Activated naive CD8-positive, alpha-beta T cell treated with anti-CD3 and anti-CD28 coated beads, Interleukin-2, amount 10 ng/mL, durations not matched to agents 7 days and 5 days (primary cell): ENCODE measurements at places on chromosomes 5 and 9.

DNA sequence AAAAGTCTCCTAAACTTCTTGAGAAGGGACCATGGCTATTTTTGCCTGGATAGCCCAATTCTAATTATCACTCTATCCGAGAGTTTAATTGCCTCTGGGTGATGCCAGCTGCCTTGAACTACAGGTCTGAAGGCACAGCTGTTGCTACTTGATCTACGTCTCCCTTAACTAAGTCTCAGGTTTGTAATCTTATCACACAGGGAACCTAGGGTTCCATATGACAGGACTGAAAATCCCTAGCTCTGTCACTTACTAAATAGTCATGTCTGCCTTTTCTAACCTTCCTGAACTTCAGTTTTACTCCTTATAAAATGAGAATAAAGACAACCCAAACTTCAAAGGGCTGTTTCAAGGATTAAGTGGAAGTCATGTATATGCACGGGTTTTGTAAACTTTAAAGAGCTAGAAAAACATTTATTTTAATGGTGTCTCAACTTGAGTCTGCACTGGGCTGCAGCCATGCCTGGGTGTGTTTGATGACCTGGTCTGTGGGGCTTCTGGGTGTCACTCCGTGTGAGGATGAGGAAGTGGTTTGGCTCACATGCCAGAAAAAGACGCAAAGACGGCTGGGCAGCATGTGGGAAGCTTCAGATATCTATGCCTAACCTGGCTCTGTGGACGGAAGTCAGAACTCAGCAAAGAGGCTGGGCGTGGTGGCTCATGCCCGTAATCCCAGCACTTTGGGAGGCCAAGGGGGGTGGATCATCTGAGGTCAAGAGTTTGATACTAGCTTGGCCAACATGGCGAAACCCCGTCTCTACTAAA is 129.3 kb upstream of the SLC44A1 start:
- H3K4me1 ChIP-seq = peaks cover 23% of the 10 kb centered on the region
- peaks cover 17% of the 10 kb centered on the region for H3K27me3 ChIP-seq
- peaks cover 2% of the 10 kb centered on the region for H3K36me3 ChIP-seq
- peak; percentile 50 for DNase-seq
- peak overlapping the region; percentile 32 for H3K4me3 ChIP-seq
- H3K27ac ChIP-seq = peak overlapping the region; percentile 14

- no peak overlapping the region for H3K4me3 ChIP-seq
- peaks cover 2% of the 10 kb centered on the region for H3K27me3 ChIP-seq
- no peak overlapping the region for H3K27ac ChIP-seq
- no peak for DNase-seq
- peaks cover 4% of the 10 kb centered on the region for H3K4me1 ChIP-seq
Observed at GRCh38 chr5:143921525-143922311, 109.8 kb downstream of the HMHB1 start.

GRCh38 chr5:56516441-56516840 is 283.3 kb upstream of the ANKRD55 start:
- no peaks in the 10 kb centered on the region for H3K27me3 ChIP-seq
- DNase-seq = no peak
- H3K4me1 ChIP-seq = peaks cover 15% of the 10 kb centered on the region
- no peak overlapping the region for H3K4me3 ChIP-seq
- no peak overlapping the region for H3K27ac ChIP-seq

DNA sequence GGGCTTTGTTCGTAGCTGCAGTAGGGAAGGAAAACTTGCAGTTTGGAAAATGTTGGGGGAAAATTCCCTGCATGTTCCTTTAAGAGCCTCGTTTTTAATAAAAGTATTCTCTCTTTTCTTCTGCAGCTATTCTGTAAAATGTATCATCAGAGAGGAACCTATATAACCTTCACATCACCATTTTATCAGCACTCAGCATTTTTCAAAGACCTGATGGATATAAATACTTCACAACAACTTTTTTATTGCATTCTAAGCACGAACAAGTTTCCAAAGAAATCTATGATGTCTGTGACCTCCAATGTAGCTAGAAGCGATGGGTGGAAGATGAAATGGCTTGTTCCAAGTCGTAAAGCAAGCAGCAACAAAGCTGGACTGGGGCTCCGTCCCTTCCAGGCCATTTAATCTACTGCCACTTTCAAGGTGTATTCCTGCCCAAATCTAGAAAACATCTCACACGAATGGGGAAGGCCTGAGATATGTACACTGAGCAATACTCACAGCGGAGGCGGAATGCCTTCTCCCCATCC is 84.0 kb downstream of the NSUN2 start:
- no peaks in the 10 kb centered on the region for H3K36me3 ChIP-seq
- H3K27me3 ChIP-seq = peaks cover 2% of the 10 kb centered on the region
- H3K4me3 ChIP-seq = no peak overlapping the region
- DNase-seq = no peak
- H3K4me1 ChIP-seq = no peaks in the 10 kb centered on the region
- H3K27ac ChIP-seq = no peak overlapping the region
